ENCODE measurements at places on chromosomes 5 and 9.

GRCh38 chr9:121735793-121736770, 84.6 kb downstream of the DAB2IP start:
- DNase-seq, result peak; percentile 22

- DNase-seq, result no peak
These were observed 49.0 kb upstream of the ALDH1B1 start for GRCh38 chr9:38343552-38343951.

GRCh38 chr5:176676361-176676824, 29.1 kb downstream of the TSPAN17 start:
- DNase-seq, result no peak

DNA sequence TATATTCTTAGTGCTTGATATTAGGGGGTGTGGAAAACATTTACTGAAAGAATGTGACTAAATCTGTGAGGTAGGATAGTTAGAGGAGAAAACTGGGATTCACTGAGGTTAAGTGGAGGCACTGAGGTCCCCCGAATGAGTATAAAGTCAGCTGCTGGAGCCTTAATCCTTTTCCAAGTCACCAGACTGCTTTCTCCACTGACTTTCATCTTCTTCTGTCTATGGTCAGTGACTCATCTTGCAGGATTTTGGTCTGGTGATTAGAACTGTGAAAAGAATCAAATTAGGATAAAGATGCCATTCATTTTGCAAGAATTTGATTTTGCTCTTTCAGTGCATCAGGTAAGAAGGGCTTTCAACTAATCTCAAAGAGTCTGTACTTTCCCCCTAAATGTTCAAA, 89.3 kb upstream of the ALDH1A1 start:
- no peak for DNase-seq

DNA sequence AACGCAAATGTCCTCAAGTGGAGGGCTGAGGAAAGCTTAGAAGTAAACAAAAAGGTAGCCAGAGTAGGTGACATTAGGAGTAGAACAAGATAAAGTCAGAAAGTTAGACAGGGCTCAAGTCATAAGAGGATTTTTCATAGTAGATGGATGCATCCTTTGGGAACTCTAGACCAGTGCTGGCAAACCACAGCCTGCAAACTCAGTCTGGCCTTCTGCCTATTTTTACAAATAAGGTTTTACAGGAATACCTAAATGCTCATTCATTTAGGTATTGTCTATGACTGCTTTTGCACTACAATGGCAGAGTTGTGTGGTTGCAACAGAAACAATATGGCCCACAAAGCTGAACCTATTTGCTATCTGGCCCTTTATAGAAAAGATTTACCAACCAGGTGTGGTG, 116.0 kb upstream of the HMHB1 start:
- DNase-seq, result no peak

- DNase-seq, result no peak
These were observed 276.5 kb downstream of the NTRK2 start for GRCh38 chr9:84945878-84946538.

GRCh38 chr9:85729882-85730281, 11.9 kb downstream of the AGTPBP1 start:
- no peak for DNase-seq

DNA sequence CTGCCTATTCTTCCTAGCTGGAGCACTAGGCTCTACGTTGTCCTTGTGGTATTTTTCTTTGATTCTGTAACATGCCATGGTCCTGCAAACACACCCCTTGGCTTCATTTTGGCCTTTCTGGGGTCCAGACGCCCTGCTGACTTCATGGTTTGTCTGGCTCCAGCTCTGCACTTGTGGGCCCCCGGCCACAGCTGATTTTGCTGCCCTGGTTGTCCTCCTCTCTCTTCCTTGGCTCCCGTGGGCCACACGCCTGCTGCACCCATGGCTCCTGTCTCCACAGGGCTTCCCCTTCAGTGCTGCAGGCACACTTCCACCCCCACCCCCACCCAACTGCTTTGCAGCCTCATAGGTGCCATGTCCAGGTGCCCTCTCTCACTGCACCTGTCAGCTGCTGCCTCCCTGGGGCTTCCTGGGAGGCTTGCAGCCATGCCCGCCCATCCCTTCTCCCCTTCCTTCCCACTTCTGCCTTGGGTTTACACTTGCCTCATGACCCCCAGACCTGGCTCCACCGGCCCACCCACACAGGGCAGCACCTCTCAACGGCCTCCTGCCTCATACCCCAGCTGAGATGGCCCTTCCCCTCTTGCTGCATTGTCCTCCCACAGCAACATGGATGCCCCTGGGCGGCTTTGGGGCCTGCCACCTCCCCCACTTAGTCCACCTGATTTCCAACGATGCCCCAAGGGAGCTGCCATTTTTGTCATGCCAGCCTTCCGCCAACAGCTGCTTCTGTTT, 25.6 kb downstream of the SLC6A3 start:
- no peak for DNase-seq

GRCh38 chr5:154714266-154714986, 40.8 kb upstream of the LARP1 start:
- no peak for DNase-seq

GRCh38 chr5:80230269-80230992, 25.4 kb downstream of the SERINC5 start:
- DNase-seq, result no peak

GRCh38 chr5:91865915-91866314, 482.8 kb upstream of the ARRDC3 start:
- DNase-seq, result no peak

GRCh38 chr9:88660611-88661010, 125.6 kb downstream of the NXNL2 start:
- DNase-seq, result no peak

GRCh38 chr5:40754381-40755092, 1.2 kb downstream of the TTC33 start:
- no peak for DNase-seq

GRCh38 chr5:1593903-1594356, 70.2 kb upstream of the LPCAT1 start:
- DNase-seq, result no peak

DNA sequence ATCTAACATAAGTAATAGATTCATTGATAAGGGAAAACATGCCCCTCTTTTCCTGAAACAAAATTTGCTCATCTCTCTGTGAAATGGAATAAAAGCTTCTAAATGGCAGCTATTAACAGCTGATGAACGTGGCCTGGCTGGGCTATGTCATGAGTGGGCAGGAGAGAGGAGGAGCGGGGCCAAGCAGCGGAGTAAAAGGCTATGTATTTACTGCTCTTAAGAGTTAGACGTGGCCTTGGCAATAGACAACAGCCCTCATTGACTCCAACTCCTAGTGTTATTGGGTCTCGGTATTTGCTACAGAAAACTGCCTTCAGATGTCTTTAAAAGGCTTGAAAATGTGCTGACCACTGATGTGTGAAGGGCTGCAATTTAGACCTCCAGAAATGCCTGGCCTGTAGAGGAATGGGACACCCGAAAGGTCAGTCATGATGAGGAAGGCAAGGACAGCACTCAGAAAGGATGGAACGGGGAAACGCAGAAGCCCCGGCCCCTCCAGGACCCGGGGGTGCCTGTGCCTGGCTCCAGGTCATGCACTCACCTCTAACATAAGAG, 116.8 kb downstream of the PDZD2 start:
- DNase-seq, result no peak

GRCh38 chr5:132365213-132365612, 4.3 kb upstream of the SLC22A5 start:
- DNase-seq, result no peak

- DNase-seq, result no peak
These were observed 140.6 kb downstream of the OSTF1 start for GRCh38 chr9:75228893-75229292.

GRCh38 chr9:134624621-134625181, 16.9 kb upstream of the COL5A1 start:
- no peak for DNase-seq

GRCh38 chr5:59007460-59008063, 424.7 kb downstream of the RAB3C start:
- DNase-seq, result no peak

Data from cortex of kidney (tissue), 1 donor.